ENCODE measurements at places on chromosomes 3 and 15.

- DNase-seq: no peak
Observed at GRCh38 chr3:128727485-128727884, 1.5 kb downstream of the RAB7A start.

DNA sequence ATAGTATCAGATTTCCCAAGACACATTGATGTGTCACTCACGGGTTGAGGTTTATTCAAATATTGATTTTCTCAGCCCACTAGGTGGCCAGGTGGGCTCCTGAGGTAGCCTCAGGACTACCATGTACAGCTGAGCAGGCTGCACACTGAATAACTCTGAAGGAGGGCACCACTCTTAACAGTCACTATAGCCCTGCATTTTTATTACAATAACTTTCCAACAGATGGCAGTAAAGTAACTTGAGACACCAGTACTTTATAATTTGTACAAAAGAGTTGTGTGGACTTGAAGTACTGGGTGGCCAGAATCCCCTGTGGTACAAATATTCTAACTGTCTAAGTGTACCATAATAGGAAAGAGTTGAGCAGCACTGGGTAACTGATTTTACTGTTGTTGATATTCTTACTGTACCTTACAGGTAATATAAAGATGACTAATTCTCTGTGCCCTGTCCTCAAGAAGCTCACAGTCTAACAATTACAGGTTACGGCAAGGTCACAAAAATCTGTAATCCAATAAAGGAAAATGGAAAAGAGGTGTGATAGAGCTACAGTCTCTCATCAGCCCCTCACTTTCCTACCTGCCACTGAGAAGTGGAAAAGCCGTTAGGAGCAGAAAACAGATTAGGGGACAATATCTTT is 76.0 kb downstream of the ETFA start:
- no peak for DNase-seq

DNA sequence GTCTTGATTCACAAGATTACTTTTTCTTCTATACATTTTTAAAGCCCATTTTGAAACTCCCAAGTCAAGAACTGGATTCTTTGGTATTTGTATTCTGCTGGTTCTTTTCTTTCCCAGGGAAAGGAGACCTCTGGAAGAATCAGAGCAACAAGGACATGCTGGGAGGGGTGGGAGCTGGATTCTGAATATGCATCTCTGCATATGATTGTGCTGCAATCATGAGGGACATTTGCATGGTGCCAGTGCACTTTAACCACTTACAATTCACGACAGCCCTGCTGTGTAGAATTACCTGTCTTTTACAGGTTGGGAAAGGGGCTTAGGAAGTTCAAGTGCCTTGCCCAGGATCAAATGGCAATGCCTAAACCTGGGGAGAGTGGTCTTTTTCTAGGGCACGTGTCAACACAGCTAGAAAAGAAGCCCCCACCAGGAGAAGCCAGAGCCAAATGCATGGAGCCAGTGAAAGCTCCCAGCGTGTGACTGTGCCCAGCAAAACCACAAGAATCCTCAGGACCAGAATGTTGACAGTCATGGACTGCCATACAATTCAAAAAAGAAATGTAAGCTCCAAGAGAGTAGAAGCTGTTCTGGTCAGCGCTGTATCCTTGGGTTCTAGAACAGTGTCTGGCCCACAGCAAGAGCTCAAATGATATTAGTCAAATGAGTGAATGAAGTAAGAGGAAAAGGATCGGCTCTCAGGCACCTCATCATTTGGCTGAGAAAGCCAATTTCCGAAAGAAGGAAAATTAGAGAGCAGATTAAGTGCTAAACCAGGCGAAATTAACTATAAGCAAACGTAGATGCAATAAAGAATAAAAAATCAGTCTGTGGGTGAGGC is 84.5 kb upstream of the MEF2A start:
- DNase-seq: no peak

DNA sequence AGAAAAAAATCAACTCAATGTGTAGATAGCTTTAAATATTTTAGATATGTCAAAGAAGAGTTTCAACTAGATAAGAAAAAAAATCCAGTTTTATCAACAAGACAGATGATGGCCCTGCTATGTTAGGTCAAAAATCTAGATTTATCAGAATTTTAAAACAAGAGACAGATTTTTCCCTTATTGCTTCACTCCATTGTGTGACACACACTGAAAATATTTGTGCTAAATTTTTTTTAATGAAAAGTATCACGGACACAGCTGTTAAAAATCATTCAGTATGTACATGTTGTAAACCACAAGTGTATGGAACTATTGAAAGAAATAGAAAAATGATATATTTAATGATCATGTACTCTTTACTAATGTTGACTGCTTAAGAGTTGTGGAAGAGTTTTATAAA is 43.6 kb downstream of the FOXB1 start:
- DNase-seq: no peak

DNA sequence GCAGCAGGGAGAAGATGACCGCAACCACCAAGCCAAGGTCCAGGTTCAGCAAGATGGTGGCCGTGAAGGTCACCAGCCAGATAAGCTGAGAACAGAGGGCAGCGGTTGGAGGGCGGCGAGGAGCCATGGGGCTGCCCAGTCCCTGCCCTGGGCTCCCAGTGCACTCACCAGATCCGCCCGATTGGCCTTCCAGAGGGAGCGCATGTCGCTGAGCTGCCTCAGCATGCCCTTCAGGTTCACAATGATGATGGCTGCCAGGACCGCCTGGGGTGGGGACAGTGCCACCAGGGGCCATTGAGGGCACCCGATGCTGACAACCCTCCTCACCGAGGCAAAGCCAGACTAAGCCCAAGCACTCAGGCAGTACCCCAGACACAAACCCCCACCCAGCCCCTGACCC is 5.4 kb downstream of the SLC26A6 start:
- DNase-seq: no peak

- DNase-seq: no peak
Observed at GRCh38 chr3:138473391-138473790, 39.0 kb downstream of the ESYT3 start.

DNA sequence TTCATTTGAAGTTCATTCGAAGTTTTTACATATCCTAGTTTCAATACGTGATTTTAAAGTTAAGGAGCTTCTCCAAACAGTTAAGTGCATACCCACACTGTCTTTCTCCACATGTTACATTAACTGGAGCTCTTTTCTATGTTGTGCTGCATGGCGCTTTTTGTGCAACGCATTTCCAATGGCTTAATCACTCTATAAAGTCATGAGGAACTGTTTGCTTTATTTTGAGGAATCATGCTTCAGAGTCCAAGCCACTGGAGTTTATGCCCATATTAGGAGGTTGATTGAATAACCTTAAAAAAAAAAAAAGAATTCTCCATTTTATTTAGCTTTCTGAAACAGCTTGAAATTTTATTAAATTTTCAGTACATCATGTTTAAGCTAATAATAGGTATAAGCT is 109.4 kb upstream of the MBNL1 start:
- DNase-seq: no peak

GRCh38 chr15:28005004-28005527 is 94.0 kb downstream of the OCA2 start:
- no peak for DNase-seq

DNA sequence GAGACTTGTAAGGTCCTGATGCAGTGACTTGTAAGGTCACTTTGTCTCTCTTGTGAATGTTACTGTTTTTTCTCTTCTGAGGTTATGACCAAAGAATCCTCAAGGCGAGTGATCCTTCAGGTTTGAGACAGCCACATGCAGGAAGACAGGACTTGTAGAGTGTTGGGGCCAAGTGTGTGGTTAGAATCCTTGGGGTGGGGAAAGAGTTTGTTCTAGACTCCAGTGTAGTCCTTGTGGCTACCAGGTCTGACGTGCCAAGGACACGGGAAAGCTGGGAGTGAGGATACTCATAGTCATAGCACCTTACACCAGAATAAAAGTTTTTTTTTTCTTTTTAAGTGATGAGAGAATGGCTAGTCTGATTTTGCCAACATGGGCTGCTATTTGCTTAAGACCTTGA is 7.3 kb upstream of the SACM1L start:
- DNase-seq: no peak

DNA sequence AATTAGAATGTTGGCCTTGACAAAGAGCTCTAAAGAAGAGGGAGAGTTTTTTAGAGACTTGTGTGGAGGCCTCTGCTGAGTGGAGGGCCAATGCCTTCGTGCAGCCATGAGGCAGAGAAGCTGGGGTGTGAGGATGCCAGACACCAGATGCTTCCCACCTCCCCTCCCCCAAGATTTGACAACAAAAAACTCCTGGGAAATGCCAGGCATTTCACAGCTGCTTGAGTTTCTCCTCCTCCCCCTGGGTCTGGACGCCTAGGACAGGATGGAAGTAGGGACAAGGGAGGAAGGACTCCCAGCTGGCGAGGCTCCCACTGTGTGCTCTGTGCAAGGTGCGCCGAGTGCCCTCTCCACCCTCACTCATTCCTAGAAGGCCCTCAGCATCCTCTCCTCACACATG is 20.1 kb downstream of the TGM4 start:
- DNase-seq: no peak

DNA sequence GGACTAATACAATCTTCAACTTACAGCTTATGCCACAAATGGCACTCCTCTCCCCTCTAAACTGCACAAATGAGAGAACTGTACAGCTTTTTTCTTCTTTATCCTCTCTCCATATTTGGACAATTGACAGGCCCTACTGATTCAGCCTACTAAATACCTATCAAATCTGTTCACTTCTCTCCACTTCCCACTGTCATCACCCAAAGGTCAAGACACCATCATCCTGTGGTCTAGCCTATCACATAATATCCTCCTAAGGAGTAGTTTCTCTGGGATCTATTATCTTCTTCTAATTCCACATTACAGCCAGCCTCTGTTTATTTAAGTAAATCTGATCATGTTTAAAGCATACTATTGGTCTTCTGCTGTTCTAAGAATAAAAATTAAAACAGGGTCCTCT is 33.0 kb upstream of the SLC12A8 start:
- DNase-seq: no peak

DNA sequence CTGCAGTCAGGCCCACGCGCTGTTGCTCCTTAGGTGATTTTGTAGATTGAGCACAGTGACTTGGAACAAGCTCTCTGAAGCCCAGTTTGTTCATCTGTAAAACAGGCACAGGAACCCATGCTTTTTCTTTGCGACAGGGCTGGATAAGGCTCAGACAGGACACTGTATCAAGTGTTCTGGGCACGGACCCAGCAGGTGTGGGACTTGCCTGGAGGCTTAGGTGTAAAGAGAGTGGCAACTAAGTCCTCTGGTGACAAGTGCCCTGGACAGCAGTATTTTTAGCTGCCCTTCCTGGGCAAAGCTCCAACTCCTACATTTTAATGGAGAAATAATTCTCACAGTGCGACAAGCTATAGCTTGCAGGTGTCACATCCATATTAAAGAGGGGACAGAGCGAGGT is 32.2 kb downstream of the CD276 start:
- DNase-seq: no peak

- no peak for DNase-seq
Observed at GRCh38 chr3:31724651-31725050, 191.9 kb downstream of the STT3B start.
